ENCODE measurements at places on chromosomes 4 and X. TPM values are rescaled to one million over a fixed set of nuclear protein-coding genes. Genes with fewer than 3 reads are reported as not detected.

Gene CORIN
- not detected for total RNA-seq

Gene PPP1R2C
- total RNA-seq: not detected

Gene TMEM150C
- total RNA-seq: 0.89 TPM

Gene SMIM10
- total RNA-seq: 0.14 TPM

Gene YIPF6
- 38.8 TPM for total RNA-seq

Gene NPY1R
- total RNA-seq: 0.03 TPM

Gene TRIM2
- 0.76 TPM for total RNA-seq

All from A549 treated with DMSO at 1 μM for 4 hours (cell line).